ENCODE measurements at places on chromosomes 5 and 9.
A peak's percentile ranks its signal among the peaks of the same experiment; 100 is the strongest.

DNA sequence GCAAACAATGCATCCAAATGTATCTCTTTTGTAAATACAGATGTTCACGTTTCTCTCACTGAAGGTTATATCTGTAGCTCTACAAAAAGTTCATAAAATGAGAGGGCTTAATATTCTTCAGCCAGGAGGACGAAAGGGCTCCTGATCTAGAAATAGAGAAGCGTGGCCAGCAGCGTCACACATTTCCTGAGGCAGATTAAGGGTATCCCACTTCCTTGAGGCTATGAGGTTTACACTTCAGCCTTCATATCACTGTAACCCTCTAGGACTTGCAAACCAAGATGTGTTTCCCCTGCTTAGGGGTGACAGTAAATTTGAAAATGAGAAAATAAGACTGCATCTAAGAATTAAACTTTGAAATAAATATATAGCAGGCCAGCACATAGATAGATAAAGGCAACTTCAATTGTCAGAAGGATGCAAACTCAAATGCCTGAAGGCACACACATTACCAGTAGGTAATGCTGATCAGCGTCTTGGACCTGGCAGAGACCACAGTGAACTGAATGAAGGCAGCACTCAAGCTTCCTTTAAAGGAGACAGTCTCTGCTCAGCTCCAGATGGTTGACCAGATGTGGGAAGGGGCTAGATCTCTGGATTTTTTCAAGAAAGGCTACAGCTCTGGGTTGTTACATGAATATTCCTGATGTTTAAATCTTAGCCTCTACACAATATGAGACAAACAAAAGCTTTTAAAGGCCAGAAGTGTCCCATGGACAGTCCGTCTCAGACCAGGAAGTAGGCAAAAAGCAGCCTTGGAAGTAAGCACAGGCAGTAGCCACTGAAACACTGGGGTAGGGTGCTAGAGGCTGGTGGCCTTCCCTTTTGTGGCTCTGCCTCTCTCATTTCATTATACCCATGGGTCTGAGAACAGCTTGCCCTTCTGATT, 197.7 kb downstream of the MCTP1 start:
- DNase-seq: no peak

DNA sequence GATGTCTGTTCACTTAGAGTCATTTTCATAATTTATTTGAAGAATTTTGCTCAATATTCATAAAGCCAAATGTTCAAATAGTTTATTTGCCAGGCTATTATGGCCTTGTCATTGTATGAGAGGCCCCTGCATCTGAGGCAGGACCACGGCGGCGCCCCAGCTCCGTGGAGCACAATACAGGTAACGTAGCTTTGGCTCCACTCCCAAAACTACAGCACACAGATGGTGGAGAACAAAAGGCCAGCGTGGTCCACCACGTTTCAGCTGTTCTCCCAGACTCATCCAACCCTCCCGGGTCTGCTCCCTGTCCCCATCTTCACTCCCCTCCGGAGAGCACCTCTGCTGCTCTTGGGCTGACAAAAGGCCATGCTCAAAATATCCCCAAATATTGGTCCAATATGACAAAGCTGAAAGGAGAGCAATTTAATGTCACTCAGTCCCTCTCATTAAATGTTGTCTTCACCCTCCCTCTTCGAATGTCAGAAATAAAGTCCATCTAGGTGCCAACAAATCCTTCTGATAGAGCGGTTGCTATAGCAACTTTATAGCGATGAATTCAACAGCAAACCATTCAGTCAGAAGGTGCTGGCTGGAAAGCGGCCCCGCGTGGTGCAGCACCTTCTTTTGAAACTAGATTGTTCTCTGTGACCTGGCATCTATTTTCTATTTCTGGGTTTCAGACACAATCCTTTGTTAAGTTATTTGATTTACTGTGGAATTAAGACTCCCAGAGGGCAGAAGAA, 504.3 kb downstream of the ARHGEF28 start:
- DNase-seq: no peak

DNA sequence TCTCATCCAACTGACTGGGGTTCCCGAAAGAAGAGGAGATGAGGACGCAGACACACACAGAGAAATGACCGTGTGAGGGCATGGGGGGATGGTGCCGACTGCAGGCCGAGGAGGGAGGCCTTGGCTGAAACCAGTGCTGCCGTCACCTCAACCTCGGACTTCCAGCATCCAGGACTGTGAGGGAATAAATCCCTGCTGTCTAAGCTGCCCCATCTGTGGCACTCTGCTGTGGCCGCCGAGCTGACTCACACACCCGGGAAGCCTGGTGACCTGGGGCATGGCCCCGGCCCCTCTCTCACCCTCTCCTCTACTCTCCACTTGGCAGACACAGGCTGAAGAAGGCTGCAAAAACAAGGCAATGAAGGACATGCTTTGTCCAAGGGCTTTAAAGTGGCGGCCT, 4.4 kb upstream of the COL5A1 start:
- no peak for DNase-seq

GRCh38 chr5:38249812-38250211, 8.5 kb upstream of the EGFLAM start:
- no peak for DNase-seq

DNA sequence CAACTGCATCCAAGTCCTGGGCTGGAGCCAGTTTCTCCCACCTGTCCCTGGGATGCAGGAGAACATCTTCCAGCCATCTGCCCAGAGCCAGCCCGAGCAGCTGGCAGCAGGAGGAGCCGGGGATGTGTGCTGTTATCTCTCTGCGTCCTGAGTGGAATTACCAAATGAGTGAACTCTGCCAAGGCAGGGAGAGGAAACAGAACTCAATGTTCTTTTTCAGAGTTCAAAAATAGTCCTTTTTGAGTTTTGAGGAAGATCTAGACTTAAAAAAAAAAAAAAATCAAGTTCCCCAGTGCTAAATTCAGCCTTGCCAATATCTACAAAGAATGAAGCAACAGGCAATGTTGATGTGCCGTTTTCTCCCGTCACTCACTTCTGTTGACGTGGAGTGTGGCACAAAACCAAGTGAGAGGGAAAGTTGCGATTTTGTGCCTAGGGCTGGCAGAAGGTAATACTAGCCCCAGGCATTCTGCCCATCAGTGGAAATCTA, 56.2 kb downstream of the TMOD1 start:
- DNase-seq: peak; percentile 87

GRCh38 chr5:128197896-128198522, 114.4 kb downstream of the SLC12A2 start:
- no peak for DNase-seq
